ENCODE measurements at places on chromosomes 11 and 22. TPM values are rescaled to one million over a fixed set of nuclear protein-coding genes. Genes with fewer than 3 reads are reported as not detected.

GRCh38 chr11:33574331-33574730, 126.3 kb downstream of the C11orf91 start:
- DNase-seq, result no peak

DNA sequence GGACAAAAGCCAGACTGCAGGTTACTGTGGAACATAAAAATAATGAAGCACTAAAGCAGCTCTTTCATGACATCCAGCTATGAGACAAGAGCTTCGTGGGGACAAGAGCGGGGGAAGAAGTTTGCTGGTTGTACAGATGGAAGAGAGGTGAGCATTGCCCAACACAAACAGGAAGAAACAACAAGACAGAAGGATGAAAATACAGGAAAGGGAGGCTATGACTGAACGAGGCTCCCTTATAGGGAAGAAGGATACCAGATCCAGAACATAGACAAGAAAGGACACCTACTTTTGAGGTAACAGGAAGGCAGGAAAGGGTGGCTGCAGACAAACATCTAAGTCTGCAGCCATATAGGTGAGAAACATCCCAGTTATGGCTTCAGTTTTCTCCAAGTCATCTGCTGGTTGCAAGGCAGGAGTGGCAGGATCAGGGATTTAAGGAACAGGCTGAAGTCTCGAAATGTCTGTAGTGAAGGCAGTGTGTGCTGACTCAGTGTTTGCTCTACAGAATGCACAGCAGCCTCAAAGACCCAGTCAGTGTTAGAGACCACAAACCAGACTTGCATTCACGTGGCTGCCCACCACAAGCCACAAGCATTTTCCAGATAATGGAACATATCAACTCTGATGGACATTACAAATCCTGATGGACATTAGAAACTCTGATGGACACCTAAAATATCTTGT, 1.9 kb downstream of the CLTCL1 start:
- DNase-seq, result peak; percentile 90

DNA sequence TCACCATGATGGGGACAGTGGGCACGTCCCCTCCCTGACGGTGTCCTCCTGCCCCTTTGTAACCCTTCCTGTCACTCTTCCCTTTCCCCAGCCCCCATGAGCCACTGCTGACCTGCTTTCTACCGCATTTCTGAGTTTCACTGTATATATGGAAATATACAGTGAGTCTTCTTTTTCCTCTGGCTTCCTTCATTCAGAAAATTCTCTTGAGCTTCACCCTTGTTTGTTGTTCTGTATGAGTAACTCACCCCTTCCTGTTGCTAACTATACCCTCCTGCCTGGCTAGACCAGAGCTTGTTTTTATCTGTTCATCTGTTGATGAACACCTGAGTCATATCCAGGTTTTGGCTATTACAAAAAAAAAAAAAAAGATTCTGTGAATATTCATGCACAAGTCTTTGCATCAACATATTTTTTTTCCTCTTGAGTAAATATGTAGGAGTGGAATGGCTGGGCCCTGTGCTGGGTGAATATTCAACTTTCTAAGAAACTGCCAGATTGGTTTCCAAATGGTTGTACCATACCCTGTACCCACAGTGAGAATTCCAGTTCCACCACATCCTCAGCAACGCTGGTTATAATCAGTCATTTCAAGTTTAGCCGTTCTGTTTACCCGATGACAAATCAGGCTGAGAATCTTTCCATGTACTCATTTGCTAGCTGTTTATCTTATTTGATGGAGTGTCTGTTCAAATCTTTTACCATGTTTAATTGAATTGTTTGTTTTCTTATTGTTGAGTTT, 62.0 kb downstream of the IGF2 start:
- DNase-seq, result peak; percentile 91

GRCh38 chr11:98029832-98030231, 990.9 kb upstream of the CNTN5 start:
- DNase-seq, result no peak

- DNase-seq, result peak; percentile 23
Observed at GRCh38 chr11:32852207-32852606, 22.5 kb downstream of the PRRG4 start.

GRCh38 chr22:16925407-16925966, 82.5 kb downstream of the GAB4 start:
- no peak for DNase-seq

DNA sequence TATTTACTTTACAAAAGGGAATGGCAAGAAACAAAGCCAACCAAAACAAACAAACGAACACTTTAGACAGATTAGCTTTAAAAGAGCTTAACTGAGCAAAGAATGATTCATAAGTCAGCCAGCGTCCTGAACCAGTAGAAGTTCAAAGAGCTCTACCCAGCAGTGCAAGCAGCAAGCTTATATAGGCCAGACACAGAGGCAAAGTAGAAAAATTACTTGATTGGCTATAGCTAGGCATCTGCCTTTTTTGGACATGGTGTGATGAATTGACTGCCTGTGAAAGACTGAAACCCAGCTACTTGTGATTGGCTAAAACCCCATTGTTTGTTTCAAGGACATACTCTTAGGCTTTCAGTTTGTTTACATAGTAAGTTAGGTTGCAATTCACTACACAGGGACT, 2120.0 kb upstream of the RAG2 start:
- DNase-seq, result peak; percentile 1

DNA sequence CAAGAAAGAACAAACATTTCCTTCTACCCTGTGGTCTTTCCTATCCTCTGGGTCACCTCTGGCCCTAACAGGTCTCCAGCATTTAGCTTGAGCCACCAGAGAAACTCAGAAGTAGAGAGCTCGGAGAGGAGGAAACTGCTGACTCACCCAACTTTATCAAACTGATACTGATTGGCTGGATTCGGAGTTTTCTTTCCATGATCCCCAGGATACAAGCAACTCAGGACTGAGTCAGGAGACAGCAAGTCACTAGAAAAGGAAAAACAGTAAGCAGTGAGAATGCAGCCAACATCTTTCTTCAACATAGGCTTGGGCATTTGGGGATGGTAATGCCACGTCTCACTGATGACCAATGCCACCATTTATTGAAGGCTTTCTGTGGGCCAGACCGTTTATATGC, 32.7 kb downstream of the THOC5 start:
- DNase-seq, result no peak

GRCh38 chr11:133971881-133972280, 15.1 kb upstream of the IGSF9B start:
- no peak for DNase-seq

GRCh38 chr22:19644314-19645223, 69.7 kb upstream of the SEPTIN5 start:
- no peak for DNase-seq

DNA sequence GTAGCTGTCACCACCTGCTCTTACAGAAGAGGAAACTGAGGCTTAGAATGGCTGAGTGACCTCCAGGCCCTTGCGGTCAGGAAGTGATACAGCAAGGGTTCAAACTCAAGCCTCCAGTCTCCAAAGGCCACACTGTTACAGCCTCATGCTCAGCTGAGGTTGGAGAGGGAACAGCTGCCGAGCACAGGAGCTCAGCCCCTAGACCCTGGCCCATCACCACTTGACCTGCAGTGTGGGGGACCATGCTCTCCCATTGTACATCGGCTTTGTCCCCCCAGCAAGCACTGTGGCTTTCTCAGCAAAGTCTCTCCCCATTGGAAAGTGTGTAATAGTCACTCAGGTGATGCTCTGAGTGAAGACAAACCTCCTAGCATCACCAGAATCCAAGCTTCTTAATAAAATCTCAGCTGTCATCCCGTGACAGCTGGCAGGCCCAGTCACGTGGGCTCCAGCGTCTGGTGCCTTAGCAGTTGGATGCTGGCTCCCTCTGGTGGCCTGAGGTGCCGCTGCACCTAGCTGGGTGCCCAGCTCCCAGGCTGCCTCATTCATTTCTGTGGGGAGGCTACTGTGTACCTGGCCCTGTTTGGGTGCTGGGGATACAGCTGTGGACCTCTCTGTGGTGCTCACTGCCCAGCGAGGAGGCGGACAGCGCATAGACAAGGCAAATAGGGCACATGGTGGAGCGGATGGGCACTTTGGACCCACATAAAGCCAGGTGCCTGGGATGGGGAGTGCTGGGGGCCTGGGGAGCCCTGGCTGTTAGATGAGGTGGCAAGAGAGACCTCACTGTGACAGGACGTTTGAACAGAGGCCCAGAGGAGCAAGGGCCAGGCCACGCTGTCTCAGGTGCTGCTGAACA, 19.1 kb upstream of the MYRF start:
- peak; percentile 62 for DNase-seq

DNA sequence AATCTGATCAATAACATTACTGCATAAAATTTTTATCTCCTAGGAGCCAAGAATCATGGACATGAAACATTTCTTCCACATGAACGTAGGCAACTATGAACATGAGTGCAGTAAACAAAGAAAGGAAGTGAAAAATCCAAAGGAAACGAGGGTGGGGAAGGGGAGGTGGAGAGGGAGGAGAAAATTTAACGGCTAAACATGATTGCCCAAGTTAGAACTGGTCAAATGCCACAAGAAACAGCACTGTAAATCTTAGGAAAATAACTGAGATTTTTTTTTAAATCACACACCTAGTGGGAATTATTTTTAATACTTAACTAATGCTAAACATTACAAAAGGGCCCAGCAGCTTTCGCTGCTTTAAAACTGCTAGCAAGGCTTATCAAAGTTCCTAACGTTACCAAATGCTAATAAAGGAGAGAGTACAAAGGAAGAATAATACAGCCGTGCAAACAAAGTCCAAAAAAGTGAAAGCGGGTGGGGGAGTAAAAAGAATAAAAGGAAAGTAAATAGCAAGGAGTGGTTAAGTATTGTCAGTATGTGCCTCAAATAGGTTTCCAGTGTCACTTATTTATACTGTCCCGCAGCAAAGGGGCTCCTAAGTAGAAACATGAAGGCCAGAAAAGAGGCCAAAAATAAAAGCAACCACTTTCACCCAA, 13.7 kb downstream of the NARS2 start:
- DNase-seq, result peak; percentile 73

DNA sequence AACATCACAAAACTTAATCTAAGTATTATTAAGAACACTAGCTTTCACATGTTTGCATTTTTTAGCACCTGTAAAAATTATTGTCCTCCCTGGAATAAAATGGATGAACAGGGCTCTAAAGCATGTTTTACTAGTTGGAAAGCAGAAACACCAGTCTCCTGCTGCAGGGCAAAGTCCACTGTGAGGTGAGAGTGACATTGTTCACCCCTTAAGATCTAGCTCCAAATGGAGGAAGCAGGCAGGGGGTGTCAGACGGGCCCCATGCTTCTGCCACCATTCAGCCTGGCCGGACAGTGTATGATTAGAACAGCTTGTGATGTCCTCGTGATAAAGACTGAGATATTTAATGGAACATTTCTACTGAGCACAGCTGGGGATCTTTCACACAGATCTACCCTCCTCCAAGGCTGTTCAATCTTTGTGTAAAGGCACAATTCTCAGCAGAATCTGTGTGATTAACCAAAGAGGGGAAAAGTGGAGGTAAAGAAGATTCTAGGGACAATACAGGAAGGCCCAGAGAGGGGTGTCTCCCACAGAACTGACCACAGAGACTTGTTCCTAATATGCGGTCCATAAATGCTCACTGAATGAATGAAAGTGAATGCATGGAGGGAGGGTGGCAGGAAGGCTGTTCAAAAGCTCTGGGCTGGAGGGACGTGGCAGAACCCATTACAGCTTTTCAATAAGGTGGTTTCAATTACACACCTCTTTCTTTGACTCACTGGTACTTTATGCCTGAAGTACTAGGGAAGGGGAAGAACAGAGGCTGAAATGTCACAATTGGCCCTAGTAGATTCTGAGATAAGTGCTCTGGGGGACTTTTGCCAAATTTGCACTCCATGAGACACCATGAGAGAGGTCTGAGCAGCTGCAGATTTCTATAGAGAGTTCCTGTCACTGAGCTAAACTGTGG, 239.1 kb upstream of the ARHGAP20 start:
- no peak for DNase-seq

- DNase-seq, result peak; percentile 8
Observed at GRCh38 chr22:34972191-34972897, 93.6 kb upstream of the ISX start.

DNA sequence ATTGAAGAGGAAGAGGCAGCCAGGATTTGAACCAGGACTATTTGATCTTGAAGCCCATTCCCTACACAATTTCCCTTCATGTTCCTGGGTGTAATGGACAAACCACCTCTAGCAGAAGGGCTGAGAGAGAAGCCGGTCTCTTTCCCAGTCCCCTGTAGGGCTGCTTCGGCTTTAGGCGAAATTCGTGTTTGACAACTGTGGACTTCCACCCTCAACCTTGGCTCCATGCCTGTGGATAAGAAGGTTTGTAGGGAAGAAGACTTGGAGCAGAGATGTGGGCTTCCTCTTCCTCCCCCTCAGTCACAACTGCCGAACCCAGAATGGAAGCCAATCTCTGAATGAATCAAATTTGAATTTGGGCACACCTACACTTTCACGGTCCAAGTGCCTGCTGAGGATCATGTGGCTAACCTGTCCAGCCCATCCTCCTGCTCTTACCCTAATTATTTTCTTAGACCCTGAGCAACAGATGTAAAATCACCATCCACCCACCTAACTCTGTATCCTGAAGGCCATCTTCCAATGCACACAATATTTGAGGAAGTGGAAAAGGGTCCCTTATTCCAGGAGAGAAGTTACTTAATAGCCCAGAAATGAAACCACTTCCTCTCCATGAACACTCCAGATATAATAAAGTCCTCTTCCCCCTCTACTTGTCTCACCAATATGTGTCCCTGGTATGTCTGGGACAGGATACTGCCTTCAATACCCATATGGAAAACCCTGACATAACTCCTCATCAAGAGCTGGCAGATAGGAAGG, 10.1 kb upstream of the SCN2B start:
- no peak for DNase-seq

DNA sequence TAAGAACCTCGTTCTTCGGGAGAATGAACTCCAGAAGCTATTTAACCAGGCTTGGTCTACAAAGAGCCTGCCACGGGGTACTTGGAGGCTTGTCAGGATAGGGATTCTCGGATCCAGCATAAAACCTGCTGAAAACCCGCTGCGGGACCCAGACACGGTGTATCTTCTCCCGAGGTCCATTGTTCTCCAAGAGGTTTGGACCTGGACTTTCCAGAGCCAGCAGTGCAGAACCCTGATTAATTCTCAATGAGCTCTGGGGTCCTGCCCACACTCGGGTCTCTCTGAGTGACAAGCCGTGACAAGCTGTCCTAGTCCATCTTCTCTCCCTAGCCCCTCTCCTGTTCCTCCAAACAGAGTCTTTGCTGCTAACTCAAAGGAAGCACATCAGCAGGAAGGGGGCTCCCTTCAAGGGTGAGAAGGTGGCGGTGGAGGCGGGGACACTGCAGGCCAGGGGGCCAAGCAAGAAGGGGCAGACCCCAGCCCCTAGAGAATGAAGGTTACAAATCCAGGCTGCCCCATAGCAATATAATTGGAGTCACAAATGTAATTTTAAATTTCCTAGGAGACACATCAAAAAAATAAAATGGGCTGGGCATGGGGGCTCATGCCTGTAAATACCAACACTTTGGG, 12.2 kb downstream of the SHANK2 start:
- DNase-seq, result no peak

GRCh38 chr11:31445621-31446020, 63.8 kb downstream of the IMMP1L start:
- peak; percentile 13 for DNase-seq

Gene SCGB1D2
- not detected for total RNA-seq

Gene MUC5AC
- not detected for total RNA-seq

Gene NPTXR
- 0.87 TPM for total RNA-seq

Gene RFPL3
- total RNA-seq, result not detected

Gene MCHR1
- 0.50 TPM for total RNA-seq

Gene SHISAL1
- total RNA-seq, result 0.05 TPM

Gene DDTL
- 1.6 TPM for total RNA-seq

Gene MMP10
- total RNA-seq, result 0.10 TPM

Gene SEC14L6
- total RNA-seq, result 20.3 TPM

Gene SPDYC
- not detected for total RNA-seq

Gene MS4A12
- total RNA-seq, result not detected

Gene OR2AG2
- total RNA-seq, result 0.25 TPM

All from renal cortical epithelial cell (primary cell).